OCI-LY7 (cell line): ENCODE measurements at places on chromosomes 16 and 17. TPM values are rescaled to one million over a fixed set of nuclear protein-coding genes. Genes with fewer than 3 reads are reported as not detected.

CRLF3 gene
- total RNA-seq = 45.3 and 51.4 TPM in 2 replicates

DNA sequence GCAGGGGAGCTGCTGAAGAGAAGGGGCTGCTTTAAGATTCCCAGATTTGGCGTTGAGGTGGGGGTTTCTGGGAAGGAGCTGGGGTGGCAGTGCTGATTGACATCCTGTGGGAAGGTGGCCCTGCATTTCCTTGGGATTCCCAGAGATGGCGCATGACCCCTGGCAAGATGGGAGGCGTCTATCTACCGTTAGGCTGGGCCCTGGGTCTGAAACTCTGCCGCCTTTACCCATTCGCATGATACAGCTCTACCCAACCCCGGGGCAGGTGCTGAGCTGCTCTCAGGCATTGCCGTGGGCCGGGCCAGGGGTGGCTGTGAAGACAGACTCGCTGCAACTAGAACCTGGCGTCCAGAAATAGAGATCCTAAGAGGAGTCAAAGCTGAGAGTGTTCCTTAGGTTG lies 9.9 kb upstream of the MVD start:
- no peak for DNase-seq

DNA sequence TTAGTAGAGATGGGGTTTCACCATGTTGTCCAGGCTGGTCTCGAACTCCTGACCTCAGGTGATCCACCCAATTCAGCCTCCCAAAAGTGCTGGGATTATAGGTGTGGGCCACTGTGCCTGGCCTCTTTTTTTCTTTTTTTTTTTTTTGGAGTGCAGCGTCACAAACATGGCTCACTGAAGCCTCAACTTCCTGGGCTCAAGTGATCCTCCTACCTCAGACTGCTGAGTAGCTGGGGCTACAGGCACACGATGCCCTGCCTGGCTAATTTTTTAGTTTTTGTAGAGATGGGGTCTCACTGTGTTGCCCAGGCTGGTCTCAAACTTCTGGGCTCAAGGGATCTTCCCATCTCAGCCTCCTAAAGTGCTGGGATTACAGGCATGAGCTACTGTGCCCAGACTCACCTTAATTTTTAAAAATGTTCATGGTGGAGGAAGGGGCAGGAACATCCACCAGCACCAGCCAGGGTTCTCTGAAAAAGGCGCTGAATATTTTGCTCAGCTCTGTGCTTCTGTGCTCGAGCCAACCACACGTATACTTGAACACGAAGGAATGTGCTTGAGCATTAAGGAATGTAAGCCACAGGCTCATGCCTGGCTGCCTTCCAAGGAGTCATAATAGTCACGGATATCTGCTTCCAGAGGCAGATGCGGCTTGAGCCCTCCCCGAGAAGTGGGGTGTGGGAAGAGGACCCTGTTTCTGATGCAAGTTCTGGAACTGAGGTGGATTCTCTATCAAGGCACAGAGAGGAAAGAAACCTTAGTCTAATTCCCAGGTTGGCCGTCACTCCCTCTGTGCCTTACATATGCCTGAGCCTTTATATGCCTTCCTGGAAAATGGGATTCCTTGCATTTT lies 65.5 kb upstream of the CREBBP start:
- DNase-seq = no peak

ABR gene
- total RNA-seq = 181 and 199 TPM in 2 replicates

DNA sequence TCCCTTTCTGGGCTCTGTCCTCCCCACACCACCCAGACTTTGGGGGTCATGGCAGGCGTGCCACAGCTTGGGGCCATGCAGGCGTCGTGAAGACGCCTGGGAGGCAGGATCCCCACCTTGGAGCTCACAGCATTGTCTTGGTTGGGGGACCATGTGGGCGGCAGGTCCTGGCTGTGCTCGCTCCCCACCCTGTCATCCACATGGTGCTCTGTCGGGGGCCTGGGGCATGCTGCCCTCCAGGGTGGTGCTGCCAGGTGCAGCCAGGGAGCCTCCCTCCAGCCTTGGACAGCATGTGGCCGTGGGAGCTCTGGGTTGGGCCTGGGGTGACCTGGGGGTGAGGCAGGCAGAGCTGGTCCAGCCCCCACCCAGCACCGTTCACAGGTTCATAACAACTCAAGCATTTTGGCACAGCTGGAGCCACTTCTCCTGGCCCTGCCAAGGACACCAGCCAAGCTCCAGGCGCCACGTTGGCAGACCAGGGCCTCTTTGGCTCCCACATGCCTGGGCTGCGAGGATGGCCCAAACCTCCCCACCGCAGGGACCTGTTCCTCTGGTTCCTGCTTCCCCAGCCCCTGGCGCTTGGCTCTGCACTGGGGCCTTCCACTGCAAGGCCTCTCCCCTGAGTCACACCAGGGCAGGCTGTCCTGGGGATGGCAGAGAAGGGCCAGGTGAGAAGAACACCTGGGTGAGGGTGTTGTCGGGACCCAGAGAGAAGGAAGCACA lies 15.1 kb upstream of the ATP6V0C start:
- DNase-seq = no peak

ADCY9 gene
- total RNA-seq = 0.31 and 0.34 TPM in 2 replicates

DNA sequence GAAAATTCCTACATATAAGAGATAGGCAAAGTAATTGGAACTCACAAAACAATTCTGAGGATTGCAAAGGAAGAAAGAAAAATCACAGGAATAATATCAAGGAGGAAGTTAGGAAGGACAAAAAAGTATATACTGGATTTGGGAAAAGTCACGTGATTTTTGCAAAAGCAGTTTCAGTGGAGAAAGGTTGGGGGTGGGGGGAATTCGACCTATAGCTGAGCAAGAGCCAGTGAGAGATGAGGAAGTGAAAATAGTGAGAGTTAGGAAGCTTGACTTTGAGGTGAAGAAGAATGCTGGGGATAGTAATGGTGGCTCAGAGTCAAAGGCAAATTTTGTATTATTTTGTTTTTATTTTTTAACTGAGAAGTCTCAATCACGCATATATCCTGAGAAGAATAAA lies 438.0 kb upstream of the PMFBP1 start:
- peak; percentile 10 for DNase-seq

- no peak for DNase-seq
Measured at GRCh38 chr17:53516636-53517035, 306.1 kb upstream of the KIF2B start.

- DNase-seq = peak; percentile 82
Measured at GRCh38 chr17:17784657-17785267, 52.0 kb downstream of the SREBF1 start.

- no peak for DNase-seq
Measured at GRCh38 chr16:79929260-79929965, 328.9 kb upstream of the MAF start.

DNA sequence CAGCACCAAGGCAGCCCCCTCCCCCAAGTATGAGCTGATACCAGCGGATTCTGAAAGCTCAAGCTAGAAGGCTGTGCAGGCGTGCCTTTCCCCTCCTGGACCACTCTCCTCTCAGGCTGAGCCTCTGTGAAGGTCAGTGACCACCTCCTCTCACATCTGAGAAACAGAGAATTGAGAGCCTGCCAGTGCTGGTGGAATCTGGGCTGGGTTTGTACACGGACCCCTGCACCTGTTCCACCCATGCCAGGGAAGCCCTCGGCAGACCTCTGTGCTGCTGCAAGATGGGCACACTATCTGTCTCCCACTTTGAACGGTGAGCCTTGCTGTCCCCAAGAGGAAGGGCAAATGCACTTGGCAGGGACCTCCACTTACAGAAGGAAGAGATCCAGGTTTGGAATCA lies 54.7 kb upstream of the SDK2 start:
- no peak for DNase-seq
